ENCODE measurements at places on chromosomes 3 and 15.

GRCh38 chr3:156837115-156837514 is 11.0 kb downstream of the LEKR1 start:
- DNase-seq: no peak

DNA sequence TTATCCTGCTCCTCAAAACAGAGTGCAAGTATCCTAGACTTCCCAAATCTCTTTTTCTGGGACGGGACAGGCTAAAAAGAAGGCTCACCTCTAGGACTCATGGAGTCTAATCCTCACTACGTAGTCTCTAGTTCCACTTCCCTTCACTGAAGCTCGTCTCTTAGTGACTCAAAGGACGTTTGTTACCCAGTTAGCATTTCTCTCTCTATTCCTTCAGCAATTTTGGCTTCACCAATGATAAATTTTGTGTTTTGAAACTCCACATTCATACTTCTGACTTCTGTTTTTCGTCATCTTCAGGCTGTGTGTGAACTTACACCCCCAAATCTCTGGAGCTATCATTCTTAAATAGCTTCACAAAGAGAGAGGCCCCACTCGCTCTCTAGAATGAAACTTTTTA is 627.1 kb downstream of the NAALADL2 start:
- DNase-seq: no peak

- DNase-seq: no peak
Observed at GRCh38 chr3:184156522-184156955, 1.4 kb downstream of the DVL3 start.

GRCh38 chr15:29570948-29571791 is 251.1 kb downstream of the TJP1 start:
- no peak for DNase-seq

DNA sequence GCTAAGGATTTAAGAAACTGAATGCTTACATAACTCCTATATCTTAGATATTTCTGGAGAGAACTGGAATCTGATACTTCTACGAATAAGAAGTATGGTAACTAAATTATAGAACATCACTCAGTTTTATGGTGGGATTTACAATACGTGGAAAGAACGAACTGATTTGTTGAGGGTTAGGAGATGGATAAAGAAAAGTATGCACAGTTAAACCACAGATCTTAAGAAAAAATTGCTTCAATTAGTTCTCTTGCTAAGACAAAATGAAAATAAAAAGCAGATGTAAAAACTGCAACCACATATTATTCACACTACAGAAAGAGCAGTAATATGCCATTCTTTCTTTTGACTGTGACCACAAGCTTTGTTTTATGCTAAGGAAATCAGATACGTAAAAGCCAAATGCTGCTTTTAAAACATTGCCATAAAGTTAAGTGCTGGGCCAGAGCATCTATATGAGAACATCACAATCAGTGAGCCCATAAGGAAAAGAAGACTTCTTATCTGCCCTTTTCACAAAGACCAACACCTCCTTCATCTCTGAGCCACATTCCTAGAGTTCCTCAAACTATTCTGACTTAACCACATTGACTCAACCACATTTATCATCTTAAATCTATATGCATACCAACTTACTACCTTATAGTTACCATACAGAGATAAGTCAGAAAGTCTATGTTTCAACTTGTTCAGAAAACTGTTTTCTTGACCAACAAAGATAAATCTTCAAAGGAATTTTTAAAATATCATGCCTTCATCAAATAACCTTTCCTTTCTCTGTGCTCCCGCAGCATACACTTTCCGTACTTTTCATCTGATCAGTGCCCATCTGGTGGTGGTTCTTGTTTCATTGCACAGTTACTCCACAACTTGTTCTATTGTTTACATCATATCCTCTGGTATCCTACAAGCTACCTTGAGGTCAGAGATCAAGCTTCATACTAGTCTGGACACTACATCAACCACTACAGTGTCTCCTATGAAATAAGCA is 61.7 kb downstream of the FSIP1 start:
- no peak for DNase-seq

- no peak for DNase-seq
Observed at GRCh38 chr15:82548700-82549099, 8.4 kb upstream of the RPS17 start.

DNA sequence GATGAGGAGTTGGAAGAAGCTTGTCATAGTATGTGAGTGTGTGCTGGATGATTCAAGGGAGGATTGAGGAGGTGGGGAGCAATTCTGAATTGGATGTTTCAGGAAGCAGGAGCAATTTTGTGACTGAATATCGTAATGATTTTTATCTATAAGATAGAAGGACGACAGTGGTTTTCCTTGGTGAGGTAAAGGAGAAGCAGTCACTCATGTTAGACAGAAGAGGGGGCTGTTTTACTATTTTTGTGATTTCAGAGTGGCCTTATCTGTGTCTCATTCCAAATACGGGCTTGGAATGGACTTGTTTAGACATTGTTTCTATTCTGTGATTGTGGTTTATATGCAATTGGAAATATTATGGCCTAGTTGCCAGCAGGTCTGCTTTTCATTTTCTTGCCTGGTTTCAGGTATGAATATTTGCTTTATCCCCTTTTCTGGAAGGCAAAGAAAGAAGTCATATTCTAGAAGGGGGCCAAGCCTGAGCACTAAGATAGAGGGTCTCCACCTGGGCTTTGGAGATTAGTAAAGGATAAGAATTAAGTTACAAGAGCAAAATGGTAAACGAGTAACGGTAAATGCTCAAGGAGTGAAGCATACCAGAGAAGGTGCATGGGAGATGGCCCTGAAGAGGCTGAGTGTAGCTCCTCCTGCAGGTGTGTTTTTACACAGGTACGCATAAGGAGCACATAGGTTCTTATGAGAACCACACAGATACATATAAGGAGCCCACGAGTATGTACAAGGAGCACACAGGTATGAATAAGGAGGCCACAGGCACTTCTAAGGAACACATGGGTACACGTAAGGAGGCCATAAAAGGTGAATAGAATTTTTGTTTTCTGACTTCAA is 124.6 kb upstream of the KCNAB1 start:
- DNase-seq: no peak

GRCh38 chr3:117146571-117146970 is 437.0 kb downstream of the TUSC7 start:
- no peak for DNase-seq

DNA sequence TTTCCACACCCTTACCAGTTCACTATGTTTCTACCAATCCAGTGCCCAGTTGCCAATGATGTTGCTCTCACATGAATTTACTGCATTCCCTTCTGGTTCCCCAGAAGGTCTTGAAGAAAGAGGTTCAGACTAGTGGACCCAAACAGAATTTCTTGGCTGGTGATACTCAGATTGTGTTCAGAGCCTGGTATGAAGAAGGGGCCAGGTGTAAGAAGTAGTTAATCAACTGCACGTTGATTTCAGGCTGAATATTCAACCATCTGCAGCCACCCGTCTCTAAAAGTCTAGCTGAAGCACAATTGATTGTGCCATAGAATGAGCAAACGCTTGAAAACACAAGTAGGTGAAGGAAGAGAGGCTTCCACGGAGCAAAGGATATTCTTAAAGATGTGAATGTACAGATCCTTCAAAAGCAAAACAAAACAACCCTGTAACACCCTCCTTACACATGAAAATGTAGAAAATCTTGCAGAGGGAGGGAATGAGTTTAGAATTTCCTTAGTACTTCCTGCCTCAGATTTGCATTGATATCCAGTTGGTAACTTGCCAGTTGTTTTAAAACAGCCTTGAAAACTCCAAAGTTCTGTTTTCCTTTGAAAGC is 4.7 kb downstream of the RBMS3 start:
- DNase-seq: no peak

GRCh38 chr3:29334706-29335105 is 53.8 kb downstream of the RBMS3 start:
- DNase-seq: no peak

DNA sequence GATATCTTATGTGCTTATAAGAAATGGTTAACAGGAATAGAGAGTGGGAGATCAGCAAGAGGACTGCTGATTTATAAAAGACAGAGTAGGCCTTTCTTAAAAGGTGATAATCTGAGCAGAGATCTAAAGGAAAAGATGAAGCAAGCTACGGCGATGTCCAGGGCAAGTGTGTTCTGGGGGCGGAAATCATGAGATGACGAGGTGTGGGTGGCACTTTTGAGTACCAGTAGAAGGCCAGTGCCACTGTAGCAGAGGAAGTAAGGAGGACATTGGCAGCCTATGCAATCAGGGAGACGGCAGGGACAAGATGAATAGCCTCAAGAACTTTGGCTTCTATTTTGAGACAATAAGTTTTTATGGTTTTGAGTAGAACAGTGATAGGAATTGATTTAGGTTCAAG is 492.4 kb downstream of the FHIT start:
- DNase-seq: no peak

DNA sequence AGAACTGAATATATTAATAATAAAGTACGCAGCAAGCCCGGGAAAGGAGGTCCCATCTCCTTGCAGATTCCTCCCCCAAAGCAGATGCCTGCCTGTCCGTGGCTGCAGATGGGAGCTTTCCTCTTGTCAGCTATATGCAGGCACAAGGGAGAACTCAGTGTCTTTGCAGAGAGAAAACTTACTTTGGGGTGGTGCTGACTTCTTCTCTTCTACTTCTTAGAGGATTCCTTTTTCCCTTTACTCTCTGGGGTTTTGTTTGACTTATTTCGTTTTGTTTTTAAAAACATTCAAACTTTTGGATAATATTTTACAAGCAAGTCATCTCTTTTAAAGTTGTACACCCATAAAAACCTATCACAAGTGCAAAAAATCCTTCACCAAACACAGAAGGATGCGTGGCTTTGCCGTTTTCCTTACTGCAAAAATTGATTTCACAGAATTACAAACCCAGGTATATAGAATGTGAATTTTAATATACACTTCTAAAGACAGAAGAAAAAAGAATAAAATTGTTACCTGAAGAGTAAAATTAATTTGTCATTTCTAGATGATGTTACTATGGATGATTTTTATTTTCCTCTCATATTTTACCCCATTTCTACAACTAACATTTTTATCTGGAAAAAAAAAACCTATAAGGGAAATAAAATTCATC is 65.3 kb upstream of the IGF1R start:
- no peak for DNase-seq

DNA sequence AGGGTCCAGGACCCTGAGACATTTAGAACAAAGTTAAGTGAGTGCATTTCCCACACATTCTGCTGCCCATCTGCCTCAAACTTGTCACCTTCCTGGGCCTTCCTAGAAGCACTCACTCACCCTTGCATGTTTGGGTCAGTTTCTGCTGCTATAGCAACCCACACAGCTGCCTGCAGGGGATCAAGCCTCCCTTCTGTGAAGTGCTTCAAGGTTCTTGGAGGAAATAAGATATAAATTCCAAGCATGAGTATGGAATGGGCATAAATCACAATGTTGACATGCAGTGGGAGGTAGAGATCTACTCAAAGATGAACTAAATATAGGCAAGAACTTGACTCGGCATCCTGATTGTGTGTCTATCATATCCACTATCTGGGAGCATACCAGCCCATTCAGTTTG is 140.4 kb downstream of the SLC9A9 start:
- DNase-seq: no peak

DNA sequence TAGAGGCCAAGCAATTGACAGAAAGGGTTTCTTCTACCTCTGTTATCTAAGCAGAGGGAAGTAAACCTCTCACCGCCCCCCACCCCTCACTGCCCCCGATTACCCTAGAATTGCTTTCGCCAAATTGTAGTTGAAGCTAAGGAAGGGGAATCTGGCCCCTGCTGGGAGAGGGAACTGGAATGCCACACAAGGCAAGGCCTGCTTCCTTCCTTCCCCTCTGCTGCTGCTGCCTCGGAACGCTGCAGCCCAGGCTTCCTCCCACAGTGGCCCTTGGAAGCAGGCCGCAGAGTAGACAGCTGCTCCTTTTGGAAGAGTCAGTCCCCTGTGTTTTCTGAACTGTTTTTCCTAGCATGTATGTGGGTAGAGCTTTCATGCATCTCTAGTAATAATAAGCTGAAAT is 21.6 kb downstream of the RLBP1 start:
- no peak for DNase-seq

GRCh38 chr3:107263269-107264021 is 113.8 kb upstream of the CCDC54 start:
- DNase-seq: no peak

GRCh38 chr3:16186565-16186964 is 12.1 kb downstream of the GALNT15 start:
- DNase-seq: no peak

DNA sequence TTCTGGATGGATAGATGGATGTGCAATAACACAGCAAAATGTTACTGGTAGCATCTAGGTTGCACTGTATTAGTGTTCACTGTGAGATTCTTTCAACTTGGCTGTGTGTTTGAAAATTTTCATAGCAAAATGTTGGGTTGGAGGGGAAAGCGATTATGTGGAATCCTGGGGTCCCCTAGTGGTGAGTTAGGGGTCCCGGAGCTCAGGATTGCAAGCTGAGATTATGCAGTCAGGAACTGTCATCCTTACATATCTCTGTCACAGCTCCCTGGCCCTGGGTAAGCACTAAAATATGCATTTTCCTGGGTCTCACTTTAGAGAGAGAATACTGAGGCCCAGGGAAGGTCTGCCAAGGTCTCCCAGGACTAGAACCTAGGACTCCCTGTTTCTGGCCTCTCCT is 77.2 kb downstream of the CEMIP start:
- no peak for DNase-seq

DNA sequence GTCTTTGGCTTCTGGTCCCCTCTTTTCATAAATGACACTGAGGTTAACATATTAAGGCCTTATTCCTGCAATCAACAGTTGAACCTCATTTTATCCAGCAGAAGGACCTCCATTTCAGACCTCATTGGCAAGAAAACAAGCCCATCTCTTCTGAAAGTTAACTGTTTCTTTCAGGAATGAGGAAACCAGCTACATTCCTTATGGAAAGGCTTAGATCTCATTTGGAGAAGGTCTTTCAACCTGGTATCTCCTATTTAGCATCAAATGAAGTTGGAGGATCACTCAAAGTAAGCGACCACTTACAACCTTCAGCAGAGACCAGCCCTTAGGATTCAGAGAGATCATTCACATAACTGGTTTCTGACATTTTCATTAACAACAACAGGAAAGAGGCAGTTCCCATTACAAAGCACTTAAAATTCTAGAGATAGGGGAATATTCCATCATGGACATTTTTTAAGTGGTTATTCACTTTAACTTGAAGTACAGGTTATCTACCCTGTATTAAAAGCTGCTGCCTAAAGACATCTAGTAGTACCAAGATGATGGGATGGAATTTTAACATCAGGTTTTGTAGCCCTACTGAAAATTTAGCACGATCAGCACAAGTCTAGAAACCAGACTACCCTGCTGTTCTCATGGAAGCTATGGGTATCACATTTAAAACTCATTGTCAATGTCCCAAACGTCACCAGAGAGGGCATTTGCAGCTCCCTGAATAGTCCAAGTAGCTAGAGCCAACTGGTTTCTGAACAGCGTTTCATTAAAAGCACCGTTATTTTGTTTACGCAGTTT is 30.4 kb downstream of the TFRC start:
- DNase-seq: no peak

Measured in GM18507 (cell line).